ENCODE measurements at places on chromosomes 3 and 15.

DNA sequence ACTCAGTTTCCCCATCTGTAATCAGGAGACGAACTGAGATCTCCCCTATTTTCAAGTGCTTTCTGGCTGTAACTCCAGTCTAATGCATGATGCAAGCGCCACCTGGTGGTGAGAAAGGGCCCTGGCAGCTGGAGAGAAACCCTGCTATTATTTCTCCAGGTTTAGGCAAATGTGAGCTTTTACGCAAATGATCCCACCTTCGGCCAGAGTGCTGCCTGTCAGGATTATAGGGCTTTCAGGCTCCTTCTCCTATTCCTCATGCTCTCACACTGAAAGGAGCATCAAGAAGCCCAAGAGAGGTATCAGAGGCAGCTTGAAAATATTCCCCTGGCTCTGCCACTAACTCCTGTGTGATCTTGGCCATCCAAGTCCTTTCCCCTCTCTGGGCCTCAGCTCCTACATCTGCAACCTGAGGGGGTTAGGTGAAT lies 93.9 kb upstream of the RASGRF1 start:
- DNase-seq, result peak; percentile 64

- peak; percentile 60 for DNase-seq
These were observed 28.6 kb downstream of the MAGEF1 start for GRCh38 chr3:184683234-184683633.

DNA sequence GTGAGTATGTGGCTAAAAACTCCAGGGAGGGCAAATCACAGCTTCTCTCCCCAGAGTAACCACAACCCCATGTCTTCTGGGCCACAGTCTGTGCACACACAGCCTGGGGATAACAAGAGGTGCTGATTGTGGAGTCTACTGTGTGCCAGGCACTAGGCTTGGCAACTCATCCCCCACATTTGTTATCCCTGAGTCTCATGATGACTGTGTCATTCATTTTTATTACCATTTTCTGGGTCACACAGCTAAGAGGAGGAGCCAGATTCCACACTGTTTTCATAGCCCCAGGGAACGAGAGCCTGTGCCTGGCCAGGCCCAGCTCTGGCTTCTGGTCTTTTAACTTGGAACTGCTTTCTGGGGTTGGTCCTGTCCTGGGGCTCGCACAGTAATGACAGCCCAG lies 34.5 kb downstream of the ESYT3 start:
- DNase-seq, result no peak

GRCh38 chr15:29612701-29613100 lies 209.6 kb downstream of the TJP1 start:
- DNase-seq, result no peak

GRCh38 chr3:194714137-194714455 lies 28.4 kb downstream of the FAM43A start:
- no peak for DNase-seq

DNA sequence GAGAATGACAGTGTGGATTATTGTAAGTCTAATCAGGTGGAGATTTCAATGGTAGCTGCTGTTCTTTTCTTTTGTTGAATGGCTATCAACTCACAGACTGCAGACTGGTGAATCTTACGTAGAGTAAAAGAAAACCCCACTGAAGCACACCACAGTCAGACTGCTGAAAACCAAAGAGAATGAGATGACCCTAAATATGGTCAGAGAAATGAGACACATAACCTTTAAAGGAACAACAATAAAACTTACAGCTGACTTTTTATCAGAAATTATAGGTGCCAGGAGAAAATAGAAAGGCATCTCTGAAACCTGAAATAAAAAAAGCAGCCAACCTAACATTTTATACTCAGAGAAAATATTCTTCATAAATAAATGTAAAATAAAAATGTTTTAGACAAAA lies 12.7 kb upstream of the UBE3A start:
- DNase-seq, result no peak

DNA sequence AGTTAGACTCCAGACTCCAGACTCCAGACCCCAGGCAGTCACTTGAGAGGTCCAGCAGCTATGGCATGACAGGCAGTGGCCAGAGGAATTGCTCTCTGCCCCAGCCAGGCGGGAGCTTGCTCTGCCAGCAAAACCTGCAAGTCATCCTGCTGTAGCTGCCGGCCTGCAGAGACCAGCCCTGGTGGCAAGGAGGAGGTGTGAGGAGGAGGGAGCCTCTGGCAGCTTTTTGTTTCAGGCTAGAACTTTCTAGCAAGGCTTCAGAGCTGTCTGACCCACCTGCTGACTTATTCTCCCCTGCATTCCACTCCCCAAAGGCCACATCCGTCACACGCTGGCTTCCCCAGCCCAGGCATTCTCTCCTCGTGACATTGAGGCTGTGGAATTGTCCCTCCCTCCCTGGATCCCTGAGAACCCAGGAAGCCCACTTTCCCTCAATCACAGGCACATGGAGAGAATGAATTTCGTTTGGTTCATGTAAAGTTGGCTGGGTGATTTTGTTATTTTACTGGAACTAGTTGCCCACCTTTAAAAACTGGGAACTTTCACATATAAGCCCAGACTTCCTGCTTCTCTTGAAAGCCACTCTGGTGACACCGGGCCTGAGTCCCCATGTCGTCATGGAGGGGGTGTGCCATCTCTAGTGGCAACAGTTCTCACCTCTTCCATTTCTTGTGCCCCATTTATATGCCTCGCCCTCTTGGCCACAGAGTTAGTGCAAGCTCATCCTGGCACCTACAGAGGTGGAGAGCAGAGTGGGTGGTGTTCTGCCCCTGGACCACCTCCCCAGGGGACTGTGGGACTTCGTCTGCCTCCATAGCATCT lies 82.7 kb downstream of the ABHD5 start:
- peak; percentile 42 for DNase-seq

- DNase-seq, result no peak
These were observed 184.9 kb downstream of the APBA2 start for GRCh38 chr15:29070471-29071231.

DNA sequence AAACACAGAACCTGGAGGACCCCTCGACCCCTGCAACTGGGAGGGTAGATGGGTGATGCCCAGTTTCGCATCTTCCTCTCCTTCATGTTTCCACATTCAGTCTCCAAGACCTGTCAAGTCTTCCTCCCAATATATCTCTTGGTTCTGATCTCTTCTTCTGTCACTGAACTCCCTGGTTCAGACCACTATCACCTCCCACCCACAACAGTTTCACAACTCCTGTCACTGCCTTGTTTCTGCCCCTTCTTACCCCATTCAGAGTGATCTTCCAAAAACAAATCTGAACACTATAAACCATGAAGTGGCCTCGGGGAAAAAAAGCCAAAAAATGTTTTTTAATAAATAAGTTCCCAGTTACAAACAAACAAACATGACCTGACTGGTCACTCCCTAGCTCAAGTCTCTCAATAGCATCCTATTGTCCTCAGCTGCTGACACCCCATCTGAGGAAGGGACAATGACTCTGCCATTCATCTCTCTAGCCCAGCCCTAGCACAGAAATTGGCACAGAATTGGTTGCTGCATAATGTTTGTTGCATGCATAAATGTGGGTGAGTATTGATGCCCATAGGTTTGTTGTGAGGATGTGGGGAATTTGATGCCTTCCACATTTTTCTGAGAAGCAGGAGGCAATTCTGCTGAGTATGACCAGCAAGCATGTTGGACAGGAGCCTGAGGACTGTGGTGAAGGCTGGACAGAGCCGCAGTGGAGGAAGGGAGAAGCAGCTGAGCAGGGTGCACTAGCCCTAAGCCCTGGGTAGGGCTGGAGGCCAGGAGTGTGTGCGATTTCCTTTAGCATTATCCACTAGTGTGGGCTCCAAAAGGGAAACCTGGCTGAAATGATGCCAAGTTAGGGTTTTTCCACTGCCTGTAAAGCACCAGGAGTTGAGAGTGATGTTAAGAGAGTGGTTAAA lies 12.2 kb upstream of the XYLB start:
- no peak for DNase-seq

GRCh38 chr3:179181993-179182551 lies 33.9 kb downstream of the PIK3CA start:
- peak; percentile 45 for DNase-seq

DNA sequence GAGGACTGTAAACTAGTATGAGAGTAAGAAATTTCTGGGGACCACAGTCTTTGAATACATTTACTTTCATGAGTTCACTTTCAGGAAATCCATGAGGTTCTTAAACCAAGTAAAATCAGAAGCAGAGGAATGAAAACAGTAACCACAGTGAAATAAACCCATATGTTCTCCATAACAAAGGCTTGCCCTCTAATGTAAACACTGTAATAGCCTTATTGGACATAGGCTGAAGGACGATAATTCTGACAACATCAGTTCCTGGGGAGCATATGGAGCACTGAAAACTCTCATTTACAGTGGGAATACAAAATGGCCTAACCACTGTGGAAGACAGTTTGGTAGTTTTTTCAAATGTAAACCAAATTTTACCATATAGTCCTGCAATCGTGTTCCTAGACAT lies 965.8 kb downstream of the NSUN3 start:
- no peak for DNase-seq

Data from epithelial cell of esophagus (primary cell).